GM04504 (cell line): ENCODE measurements at places on chromosomes 7 and 10.
A peak's percentile ranks its signal among the peaks of the same experiment; 100 is the strongest.

GRCh38 chr7:121620206-121620605 lies 224.1 kb upstream of the FAM3C start:
- no peak for DNase-seq

DNA sequence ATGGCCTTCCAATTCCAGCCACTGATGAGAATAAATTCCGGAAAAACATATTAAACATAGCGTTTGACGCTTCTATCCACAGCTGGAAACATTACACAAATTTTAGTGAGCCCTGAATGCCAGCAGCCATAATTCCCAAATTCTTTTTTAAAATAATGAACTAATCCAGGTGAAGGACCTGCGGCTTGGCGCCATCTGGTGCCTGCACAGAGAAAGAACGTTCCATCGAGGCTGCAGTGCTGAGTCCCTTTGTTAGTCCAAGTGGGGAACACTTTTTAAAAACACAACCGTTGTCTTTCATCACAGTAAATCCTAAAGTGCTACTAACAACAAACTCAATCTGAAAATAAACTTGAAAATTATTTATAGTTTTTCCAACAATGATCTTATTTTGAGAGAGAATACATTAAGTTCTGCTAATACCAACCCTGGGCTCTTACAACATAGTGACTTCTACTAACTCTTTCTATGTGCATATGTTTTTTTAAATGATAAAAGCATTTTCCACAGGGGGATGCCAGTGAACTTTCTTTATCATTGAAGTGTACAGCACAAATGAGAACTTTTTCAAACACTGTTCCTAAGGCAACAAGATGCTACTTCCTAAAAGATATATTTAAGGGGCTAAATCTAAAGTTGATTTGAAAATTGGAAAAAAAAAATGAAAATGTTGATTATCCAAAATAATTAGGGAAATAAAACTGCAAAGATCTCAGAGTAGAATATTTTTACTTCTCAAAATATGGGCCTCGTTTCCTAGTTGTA lies 166.9 kb upstream of the RNF32 start:
- DNase-seq = no peak

- DNase-seq = peak; percentile 99
Measured at GRCh38 chr10:78805176-78805575, 263.6 kb upstream of the ZMIZ1 start.

- DNase-seq = no peak
Measured at GRCh38 chr7:95897557-95898251, 125.3 kb downstream of the DYNC1I1 start.

GRCh38 chr10:80535671-80536360 lies 1.9 kb upstream of the SH2D4B start:
- peak; percentile 6 for DNase-seq

GRCh38 chr10:104250371-104250770 lies 4.3 kb upstream of the GSTO1 start:
- DNase-seq = no peak

GRCh38 chr7:70306173-70306572 lies 707.9 kb downstream of the AUTS2 start:
- no peak for DNase-seq

DNA sequence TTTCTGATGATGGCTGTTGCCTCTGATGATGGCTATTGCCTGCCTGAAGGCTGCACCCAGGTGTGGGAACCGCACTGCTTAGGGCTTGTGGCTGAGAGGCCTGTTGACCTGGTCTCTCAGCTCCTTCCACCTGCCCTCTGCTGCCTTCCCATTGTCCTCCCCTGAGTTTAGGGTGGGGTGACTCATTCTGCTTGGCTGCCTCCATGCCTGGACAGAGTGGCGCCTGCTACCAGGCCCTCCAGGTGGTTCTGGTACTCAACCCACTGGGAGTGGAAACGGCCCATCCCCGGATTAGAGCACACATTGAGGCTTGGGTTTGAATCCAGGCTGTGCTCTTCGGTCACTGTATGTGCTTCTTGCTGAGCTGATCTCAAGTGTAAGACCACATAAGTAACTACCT lies 120.6 kb downstream of the SEM1 start:
- no peak for DNase-seq

DNA sequence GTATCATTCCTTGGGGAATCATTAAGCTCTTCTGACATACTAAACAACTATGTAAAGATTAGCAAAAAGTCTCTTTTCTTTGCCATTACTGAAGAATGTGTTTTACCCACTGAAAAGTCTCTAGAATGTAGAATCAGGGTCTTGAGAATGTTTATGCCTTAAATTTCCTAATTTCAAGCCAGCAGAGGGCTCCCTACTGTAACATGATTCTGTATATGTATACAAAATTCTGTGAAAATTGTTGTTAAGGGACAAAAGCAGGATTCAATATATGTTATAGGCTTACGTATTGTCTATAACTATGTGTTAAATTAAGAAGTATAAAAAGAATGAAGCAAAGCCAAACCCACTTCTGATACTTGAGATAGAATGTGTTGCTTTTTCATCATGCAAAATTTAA lies 296.9 kb upstream of the DGKB start:
- DNase-seq = no peak

DNA sequence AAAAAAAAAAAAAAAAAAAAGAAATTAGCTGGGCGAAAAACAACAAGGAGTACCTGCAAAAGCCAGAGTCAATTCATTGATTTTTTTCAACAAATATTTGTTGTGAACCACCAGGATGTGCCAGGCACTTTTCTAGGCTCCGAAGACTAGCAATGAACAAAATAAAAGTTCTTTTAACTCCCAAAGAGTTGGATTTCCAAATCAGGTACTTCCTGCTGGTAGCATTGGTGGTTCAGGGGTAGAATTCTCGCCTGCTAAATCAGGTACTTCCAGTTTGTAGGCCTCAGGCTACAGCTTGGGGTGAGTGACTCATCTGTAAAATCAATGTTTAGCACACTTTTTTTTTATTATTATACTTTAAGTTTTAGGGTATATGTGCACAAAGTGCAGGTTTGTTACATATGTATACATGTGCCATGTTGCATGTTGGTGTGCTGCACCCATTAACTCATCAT lies 10.9 kb downstream of the PPA1 start:
- DNase-seq = no peak

DNA sequence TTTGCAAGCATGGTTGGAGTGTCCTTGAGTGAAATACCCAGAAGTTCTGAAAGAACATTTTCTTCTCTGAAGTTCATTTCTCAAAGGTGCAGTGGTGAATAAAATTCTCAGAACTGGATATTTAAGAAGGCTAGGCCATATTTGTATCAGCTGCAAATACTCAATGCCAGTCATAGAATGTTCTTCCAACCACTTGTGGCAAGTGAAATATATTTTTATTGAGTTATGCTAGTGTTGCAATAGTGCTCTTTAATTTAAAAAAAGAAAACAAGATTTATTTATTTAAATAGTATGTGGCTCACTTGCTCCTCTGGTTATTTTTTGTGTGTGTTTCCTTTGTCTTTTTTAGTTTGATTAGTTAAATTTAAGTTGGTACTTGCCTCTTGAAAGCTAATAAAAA lies 64.5 kb downstream of the PALS2 start:
- DNase-seq = no peak

DNA sequence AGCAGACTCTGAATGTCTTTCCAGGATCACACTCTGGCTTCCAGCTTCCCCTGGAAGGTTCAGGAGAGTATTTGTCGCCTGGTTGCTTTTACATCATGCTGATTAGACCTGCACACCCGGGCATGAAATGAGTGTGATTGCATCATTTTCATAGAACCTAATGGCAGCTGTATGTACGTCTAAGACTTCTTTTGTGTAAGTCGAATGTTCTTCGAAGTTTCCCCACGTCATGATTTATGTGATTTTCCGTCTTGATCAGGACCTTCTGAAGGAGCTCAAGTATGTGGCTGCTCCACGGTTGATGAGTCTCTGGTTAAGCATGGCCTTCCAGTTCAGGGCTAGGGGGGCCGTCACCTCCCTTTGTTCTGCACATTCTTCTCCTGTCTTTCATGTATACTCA lies 4.5 kb downstream of the EIF4H start:
- DNase-seq = no peak

- DNase-seq = no peak
Measured at GRCh38 chr7:117090791-117091190, 137.5 kb downstream of the ST7 start.

DNA sequence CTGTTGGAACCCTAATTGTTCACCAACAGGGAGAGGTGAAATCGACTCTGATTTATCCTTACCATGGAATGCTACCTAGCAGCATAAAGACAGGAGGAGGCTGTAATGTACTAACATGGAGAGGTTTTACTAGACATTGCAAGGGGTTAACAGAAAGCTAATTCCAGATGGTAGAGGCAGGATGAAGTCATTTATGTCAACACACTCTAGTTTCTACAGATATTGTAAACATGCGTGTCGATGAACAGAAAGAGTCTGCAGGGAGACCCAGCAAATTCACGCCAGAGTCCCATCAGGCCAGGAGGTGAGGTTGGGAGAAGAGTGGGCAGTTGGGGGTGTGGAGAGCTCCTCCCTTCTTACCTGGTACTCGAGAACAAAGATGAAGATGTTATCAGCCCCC lies 7.0 kb downstream of the NPC1L1 start:
- DNase-seq = no peak

GRCh38 chr7:151438864-151439601 lies 908 bp downstream of the CRYGN start:
- no peak for DNase-seq

DNA sequence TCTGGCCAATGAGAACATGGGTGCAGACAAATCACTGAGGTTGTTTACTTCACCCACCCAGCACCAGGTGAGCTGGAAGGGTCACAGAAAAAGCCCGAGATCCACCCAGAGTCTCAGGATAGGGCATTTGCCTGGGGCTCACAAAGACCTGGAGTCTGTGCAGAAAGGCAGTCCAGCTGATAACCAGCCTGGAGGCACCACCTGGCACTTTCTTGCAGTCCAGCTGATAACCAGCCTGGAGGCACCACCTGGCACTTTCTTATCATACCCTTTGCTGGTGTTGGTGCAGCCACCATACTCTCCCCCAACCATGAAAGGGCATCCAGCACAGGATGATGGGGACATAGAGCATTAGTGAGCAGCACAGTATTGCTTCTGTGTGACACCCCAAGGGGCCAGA lies 104.1 kb downstream of the PPP1R3C start:
- DNase-seq = no peak

DNA sequence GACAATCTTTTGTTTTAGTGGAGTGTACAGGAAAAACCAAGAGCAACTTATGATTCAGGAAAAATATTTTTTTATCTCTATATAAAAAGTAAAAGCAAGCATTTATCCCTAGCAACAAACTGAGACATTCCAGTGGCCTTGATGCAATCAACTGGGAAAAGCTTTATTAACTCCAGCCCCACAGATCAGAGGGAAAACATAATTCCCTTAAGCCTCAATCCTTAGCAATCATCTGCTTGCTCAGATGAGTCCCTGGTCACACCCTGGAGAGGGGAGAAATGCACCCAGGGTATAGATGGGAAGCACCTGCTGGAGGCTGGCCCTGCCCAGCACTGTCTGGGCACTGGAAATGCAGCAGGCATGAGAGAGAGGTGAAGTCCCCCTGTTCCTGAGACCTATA lies 636.6 kb downstream of the TNS3 start:
- DNase-seq = peak; percentile 43

DNA sequence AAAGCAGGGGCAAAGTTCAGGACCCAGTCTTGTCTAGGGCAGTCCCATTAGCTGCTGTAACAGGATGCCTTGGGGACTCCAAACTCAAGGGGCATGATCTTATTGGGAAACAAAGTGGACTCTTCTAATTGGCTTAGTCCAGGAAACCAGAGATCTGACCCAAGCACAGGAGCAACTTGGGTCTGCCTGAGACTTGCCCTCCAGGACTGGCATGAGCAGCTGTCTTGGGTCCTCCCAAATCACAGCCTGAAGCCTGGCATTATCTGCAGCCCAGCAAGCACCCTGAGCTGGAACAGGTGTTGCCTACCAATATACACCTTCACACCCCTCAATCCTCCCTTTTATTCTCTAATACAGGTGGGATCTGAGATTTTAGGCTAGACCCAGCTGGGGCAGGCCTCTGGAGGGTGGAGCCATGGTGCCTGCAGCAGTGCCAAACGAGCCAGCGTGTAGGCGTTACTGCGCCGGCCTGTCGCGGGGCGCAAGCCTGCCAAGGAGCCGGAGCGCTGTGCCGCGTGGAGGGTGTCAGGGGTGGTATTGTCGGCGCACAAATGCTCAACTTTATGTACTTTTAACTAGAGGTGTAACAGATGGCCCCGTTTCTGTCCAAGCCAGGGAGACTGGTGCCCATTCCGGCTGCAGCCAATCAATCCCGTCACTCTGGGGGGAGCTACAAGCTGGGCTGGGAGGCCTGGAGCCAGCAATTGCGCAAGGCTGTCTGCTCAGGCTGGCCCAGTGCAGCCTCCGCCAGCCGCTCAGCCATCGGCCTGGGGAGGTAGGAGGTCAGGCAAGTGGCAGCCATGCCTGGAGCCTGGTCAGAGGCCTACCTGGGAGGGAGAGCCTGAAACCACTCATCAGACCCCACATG lies 12.8 kb upstream of the LBX1 start:
- no peak for DNase-seq

DNA sequence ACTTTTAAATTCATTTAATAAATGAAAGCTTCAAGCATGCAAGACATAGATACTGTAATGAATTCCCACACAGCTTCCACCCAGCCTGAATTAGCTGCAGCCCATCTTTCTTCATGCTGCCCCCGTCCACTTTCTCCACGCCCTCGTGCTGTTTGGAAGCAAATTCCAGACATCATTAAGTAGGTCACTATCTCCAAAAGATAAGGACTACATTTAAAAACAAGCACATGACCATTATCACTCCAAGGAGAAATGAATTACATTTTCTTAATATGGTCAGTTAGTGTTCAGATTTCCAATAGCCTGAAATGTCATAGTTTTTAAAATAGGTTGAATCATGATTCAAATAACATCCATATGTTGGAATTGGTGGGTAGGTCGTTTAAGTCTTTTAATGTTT lies 24.3 kb downstream of the LMTK2 start:
- DNase-seq = no peak

GRCh38 chr10:95445837-95446486 lies 115.2 kb downstream of the SORBS1 start:
- peak; percentile 41 for DNase-seq

GRCh38 chr7:120817851-120818250 lies 40.1 kb downstream of the TSPAN12 start:
- no peak for DNase-seq

GRCh38 chr10:63608511-63608910 lies 87.3 kb downstream of the REEP3 start:
- no peak for DNase-seq

DNA sequence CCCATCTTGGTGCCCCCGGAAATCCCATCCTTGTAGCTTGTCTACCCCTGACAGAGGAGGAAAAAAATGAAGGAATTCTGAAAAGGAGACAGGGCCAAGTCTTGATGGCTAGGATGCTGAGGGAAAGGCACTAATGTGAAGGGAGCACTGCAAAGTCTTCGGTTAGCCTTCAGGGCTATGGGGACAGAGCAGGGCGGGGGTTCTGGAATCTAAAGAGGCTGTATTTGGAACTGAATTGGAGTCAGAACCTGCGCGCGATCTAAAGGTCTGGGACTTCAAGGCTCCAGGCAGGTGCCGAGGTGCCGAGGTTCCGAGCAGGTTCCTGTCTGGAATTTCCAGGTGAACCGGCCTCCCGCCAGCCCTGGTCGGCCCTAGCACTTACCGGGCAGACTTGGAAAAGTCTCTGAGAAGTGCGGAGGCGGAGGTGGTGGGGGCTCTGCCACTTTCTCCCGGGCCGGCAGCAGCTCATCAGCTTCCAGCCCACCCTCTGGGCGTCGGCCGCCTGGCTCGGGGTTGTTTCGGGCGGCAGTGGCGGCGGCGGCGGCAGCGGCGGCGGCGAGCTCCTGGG lies 781 bp downstream of the GBX1 start:
- DNase-seq = no peak
